Hippocampal formation (tissue), 2 donors: ENCODE measurements at places on chromosomes 12 and 14.
A peak's percentile ranks its signal among the peaks of the same experiment; 100 is the strongest.

- no peak for DNase-seq
Measured at GRCh38 chr12:76967181-76967885, 88.5 kb upstream of the CSRP2 start.

DNA sequence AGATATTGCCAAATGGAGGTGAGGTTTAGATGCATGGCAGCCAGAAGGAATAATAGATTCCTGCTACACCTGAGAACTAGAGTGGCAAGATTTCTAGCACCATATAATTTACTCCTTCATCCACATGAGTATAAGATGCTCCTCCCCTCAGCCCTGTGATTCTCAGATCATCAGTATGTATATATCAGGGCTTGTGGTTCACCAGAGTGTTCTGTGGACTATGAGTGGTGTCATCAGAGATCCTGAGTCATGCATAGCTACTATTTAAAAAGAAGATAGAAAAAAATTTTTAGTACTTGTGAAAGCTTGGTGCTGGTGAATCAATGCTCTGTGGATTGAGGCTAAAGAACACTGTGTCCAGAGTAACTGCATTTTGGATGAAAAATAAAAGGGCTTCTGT lies 285.9 kb downstream of the BMP4 start:
- no peak for DNase-seq

DNA sequence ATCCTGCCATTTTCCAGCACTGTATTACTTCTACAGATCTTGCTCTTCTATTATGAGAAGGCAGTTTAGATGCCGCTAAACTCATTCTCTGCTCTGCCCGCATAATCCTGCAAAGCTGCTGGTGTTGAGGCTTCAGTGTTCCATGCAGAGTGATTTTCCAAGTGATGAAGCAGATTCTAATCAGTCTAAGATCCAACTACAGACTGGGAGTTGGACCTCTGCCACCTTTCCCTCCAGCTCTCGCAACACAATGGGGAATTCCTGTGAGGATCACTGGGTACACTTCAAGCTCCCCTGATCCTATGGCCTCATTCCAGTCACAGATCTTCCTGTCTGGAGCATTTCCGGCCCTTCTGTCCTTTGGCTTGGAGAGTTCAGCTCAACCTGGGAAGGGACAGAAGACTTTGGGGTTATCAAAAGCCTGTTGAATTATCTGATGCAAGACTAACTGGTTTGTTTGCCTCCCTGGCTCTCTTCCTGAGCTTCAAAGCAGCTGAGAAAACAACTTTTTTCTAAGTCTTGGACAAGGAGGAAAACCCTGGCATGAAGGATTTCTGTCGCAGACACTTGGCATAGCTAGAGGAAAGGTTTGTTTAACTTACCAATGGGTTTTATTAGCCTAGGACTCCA lies 333.9 kb downstream of the ZFP36L1 start:
- no peak for DNase-seq

DNA sequence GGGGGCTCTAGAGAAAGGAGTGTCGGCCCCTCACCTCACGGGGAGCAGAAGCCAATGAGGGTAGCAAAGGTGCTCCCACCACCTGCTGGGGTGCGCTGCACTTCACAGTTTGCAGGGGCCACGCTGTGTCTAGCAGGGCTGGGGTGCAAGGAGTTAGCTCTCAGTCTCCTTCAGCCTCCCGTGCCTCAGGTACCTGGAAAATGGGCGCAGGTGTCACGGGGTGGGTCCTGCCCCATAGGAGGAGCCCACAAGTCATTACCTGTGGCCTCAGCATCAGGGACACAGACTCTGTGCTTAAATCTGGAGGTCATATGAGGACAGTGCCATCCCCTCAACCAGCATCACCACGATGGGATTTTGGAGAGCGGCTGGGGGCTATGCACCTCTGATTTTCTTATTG lies 326.7 kb downstream of the ADGRD1 start:
- DNase-seq, result no peak

DNA sequence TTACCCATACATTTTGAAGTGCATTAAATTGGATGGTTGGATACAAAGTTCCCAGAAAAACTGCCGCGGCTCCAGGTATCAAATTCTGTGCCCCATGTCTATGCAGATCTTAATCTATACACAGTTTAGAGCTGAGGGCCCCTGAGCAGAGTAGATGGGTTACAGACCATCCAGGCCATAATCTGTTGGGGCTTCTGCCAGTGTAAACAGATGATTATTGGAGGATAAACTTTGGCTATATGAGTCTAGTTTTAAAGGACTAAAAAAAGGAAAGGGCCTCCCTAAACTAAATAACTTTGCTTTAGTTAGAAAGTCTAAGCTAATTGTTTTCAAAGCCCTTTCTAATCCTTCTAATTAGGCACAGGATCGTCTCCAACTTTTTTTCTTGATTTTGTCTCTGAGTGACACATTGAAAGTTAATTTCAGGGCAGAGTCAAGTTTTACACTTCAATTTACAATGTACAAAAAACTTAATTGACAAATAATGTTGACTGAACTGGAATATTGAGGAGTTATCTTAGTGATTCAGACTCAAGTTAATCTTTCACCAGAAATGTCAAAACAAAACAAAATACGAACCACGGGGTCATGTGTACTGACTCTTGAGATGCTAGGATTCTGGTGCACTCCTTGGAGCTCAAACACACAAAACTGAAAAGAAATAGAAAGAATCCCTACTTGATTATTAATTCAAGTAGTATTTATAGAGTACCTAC lies 133.9 kb upstream of the SCAF11 start:
- no peak for DNase-seq

- peak; percentile 51 for DNase-seq
Measured at GRCh38 chr12:54378796-54379397, 5.6 kb downstream of the ZNF385A start.

DNA sequence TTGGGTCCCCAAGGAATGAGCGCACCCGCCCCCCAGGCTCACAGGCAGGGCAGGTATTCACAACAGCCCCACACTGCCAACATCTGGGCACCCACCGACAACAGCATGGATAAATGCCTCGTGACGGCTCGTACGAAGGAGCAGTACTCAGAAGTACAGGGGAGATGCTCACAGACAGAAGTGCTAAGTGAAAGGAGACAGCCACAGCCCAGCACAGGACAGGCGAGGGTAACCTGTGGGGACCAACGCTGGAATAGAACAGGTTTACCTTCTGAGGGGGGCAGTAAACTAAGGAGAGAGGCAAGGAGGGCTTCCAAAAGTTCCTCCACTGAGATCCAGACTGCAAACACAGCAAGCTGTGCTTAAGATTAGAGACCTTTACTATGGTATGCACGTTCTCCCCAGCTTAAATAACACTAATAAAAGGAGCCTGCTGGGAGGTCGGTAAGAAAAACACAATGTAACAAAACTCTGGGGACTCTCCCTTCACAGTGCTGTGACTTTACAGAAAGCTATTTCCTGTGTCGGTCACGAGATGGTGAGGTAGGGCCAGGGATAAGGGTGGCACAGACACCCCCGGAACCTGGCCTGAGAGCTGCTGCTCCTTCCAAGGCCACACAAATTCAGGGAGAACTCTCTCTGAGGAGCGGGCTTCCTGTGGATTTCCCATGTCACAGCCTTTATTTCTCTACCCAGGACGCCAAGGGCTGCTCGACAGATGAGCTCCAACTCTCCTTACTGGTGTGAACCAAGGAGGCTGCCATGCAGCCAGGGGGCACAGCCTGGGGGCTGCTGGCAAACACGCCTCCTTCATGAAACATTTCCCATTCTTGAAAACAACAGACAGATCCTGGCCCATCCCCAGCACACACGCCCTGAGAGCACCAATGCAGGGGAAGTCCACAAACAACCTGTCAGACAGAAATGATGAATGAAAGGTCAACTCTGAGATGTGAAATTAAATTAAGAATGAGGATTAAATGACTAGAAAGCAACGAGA lies 26.3 kb downstream of the SLC15A4 start:
- no peak for DNase-seq

- DNase-seq, result peak; percentile 45
Measured at GRCh38 chr12:123436017-123436964, at the start of gene RILPL2. Gene RILPL2, minus strand, starts transcription at chr12:123436684. Its CDS starts 264 bp downstream, at chr12:123436420.

- DNase-seq, result no peak
Measured at GRCh38 chr12:5840944-5841343, 104.1 kb downstream of the ANO2 start.

DNA sequence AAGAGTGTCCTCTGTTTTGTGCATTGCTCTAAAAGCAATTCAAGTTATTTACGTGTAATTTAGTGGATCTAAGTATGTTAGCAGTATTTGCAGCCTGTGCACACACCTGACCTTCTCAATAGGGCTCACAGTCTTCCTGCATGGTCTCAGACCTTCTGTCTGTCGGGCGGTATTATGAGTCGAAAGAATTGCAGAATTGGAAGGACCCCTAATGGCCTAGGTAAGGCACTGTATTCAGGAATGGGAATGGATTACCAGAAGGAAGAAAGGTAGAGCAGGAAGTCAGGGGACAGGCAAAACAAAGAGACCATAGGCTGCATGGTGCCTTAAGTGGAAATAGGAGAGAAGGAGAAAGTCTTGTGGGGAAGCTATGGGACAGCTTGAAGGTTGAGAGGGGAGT lies 341.6 kb downstream of the VRK1 start:
- DNase-seq, result no peak

GRCh38 chr14:42628602-42629001 lies 1021.9 kb downstream of the LRFN5 start:
- DNase-seq, result no peak

- DNase-seq, result no peak
Measured at GRCh38 chr14:101758913-101759593, 2.5 kb upstream of the PPP2R5C start.

GRCh38 chr14:33934043-33934750 lies 16.7 kb downstream of the EGLN3 start:
- no peak for DNase-seq

DNA sequence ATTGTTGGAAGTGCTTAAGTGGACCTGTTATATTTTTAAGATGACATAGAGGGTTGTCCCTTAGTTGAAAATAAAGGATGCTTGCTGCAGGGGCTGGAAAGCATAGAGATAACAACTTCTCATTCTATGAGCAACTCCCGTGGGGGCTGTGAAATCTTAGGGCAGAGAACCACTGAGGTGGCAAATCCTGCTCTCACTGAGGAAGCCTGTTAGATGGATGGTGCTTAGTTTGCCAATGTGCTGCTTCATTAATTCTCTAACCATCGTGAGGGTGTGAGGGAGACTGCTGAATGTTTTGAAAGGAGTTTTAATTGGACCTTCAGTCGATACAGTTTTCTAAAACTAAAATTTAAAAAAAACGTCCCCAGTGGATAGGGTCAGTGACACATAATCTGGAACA lies 46.5 kb downstream of the PTPRO start:
- no peak for DNase-seq

DNA sequence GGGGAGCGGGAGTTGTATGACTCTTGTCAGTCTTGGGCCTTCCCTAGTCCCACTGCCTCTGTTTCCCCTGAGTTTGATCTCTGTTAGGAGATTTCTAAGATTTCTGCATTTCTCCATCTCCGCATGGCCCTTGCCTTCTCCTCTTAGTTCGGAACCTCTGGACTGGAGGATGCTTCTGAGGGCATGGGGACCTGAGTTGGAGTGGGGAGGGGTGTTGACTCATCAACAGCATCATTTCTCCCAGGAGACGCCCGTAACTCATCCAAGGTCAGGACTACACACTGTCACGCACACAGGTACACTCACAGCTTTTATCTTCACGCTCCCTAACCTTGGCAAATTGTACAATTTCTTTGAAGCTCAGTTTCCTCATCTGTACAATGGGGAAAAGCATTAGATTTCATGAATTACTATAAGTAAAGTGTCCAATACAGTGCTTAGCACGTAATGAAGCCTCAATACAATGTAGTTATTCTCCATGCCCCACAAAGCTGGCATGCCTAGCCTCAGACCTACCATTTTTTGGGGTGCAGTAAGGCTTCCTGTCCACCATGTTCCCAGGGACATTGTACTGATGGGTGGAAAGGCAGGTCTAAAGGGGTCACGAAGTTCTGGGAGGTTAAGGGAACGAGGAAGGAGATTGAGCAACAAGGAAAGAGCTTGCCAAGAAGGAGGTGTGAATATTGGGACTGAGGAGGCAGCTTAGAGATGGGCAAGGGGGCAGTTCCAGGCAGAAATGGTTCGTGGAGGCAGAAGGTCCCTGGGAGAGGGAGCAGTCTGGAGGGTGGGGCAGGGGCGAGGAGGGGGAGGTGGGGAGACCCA lies 600 bp upstream of the LAG3 start:
- no peak for DNase-seq

DNA sequence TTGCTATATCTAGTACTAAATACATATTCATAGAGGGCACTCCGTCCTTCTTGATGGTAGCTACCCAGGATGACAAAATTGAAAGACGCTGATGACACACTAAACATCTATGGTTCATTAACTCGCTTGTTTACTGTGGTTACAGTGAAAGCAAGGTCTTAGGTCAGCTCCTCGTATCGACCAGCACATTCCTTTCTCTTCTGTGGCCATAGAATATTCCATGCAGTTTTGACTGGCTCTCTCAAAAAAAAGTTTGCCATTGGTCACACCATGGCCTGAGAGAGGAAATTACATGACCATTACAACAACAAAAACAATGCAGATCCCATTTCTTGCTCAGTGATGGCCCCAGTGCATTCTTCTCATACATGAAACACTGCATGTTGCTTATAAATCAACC lies 411.4 kb upstream of the SOX5 start:
- DNase-seq, result no peak

DNA sequence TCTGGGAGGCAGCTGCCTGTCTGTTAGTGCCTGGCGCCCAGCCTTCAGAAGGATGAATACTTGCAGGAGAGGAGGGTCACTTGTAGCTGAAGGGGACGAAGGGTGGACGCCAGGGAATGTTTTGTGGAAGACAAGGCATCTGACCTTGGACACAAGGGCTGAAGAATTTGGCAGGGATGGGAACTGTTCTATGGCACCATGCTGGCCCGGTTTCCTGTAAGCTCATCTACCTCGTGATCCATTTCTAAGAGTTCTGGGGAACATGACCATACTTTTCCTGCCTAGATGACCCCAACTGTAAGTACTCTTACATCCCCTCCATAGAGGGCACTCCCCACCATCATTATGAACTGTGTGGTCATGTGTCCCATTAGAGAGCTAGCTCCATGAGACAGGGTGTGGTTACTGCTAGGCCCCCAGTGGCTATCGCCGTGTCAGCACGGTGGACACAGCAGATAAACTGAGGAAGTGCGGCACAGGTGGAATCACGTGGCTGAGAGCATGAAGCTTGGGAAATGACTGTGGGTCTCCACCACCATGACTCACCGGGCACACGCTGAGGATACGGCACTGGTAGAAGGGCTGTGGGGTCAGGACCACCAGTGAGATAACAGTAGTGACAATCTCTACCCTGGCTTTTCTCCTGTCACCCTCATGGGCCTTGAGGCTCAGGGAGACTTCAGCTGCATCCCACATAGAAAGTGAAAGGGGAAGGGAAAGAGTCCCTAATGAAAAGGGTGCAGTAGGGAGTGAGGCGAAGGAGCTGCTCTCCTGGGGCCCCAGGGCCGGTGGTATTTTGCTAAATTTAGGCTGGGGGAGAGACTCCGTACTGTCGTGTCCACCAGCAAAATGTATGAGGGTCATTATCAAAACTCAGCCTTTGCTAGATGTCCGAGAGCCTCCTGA lies 252.6 kb downstream of the FOXN3 start:
- DNase-seq, result no peak
